ENCODE measurements at places on chromosomes 16 and 17.

- DNase-seq, result no peak
These were observed 820 bp downstream of the GRIN2C start for GRCh38 chr17:74858672-74859458.

DNA sequence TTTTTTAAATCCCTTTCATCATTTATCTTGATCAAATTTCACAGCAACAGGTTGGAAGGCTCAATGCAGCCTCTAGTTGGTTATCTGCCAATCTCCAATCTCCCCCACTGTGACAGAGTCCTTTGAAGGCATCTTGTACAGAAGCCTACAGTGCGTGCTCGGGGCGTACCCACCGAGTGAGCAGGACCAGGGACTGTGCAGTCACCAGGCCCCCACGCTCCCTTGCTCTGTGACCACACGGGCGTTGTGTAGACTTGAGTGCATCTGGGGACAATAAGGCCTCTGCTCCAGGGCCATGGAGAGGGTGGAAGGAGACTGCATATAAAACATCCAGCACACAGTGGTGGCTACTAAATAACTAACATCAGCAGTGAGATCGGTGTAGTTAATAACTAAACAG is 63.4 kb downstream of the GTF3C1 start:
- DNase-seq, result no peak

DNA sequence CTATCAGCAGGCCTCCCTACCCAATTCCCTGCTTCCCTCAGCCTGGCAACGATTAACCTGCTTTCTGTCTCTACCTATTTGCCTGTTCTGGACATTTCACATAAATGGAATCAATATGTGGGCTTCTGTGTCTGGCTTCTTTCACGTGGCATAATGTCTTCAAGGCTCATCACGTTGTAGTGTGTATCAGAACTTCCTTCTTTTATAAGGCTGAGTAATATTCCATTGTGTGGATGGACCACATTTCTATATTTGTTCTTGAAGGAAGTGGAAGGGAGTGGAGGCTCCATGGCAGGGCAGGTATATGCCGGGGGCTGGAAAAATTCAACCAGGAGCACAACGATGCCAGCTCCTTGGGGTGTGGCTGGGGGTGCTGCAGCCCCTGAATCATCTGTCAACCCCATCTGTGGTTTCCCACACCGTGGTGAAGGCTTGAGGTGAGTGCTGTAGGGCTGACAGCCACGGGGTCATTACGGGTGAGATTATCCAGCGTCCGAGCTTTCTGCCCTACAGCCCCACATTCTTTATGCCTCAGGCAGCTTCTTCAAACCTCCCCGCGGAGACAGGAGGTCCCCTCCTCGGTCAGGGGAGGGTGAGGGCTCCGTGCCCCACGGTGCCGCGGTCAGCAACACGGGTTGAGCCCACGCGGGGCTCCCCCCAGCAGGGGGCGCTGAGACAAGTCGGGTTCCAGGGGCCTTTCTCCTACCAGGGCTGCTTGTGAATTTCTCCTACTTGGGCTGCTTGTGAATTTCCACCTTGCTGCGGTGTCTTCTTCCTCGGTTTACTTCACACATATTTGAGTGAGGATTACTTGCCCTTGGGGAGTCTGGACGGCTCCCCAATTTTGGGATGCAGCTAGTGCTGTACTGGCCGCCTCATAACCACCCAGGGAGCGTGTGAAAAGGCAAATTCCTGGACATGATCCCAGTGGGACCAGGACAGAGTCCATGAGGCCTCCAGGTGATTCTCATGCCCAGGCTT is 18.3 kb upstream of the WFIKKN2 start:
- DNase-seq, result peak; percentile 15

DNA sequence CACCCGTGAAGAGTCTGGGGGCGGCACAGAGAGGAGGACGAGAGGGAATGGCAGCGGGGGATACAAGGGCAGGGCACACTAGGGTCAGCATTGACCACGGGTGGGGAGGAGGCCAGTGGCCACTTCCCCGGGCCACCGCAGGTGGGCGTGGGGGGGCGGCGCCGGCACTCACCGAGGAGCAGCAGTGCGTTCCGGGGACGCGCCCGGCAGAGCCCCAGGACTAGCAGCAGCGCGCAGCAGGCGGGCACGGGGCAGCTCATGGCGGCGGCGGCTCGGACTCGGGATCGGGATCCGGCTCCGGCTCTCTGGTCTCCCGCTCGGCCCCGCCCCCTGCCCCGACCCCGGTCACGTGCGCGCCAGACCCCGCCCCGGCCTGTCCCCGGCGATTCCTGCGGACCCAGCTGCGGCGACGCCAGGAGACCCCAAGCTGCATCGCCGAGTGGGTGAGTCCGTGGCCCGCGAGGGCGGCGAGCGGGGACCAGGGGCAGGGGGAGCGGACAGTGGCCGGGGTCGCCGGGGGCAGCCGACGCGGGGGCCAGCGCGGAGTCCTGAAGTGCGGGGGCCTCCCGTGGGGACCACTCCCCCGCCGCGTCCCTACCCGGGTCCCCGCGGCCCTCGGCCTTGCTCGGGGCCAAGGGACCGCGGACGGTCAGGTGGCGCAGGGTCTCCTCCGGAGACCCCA is at the start of the genes SGSH and SLC26A11:
Gene SGSH (minus strand): TSS at position 280 of the 682 bp plus-strand sequence. CDS start 20 bp downstream, at position 260.
Gene SLC26A11 (plus strand): TSS at position 374 of the 682 bp plus-strand sequence. CDS start 1,134 bp downstream, outside the sequence.
- peak; percentile 43 for DNase-seq

- DNase-seq, result no peak
These were observed 53.9 kb upstream of the MON1B start for GRCh38 chr16:77137045-77137444.

GRCh38 chr17:67221062-67221998 is 23.7 kb downstream of the HELZ start:
- no peak for DNase-seq

- DNase-seq, result no peak
These were observed 7.1 kb downstream of the NXPH3 start for GRCh38 chr17:49582789-49583188.

DNA sequence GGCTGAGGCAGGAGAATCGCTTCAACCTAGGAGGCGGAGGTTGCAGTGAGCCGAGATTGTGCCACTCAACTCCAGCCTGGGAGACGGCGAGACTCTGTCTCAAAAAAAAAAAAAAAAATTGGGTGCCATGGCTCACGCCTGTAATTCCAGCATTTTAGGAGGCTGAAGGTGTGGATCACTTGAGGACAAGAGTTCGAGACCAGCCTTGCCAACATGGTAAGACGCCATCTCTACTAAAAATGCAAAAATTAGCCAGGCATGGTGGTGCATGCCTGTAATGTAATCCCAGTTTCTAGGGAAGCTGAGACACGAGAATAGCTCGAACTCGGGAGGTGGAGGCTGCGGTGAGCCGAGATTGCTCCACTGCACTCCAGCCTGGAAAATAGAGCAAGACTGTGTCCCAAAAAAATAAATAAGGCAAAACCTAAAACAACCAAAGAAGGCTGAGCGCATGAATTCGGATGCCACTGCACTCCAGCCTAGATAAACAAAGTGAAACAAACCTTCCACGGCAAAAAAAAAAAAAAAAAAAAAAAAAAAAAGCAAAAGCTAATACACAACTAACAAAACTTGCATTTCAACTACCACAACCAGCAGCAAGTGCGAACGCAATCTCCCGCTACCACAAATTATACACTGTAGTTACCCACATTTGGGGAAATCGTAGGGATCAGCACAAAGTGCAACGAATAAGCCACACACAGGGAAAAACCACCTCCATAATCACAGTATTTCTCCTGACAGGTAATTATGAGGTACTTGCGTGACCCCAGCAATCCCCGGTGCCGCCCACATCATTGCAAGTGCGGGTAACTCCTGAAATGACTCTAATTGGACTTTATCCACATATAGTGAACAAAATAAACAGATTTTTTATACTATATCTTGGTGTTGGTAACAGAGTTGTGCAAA is 25.6 kb downstream of the TEX14 start:
- DNase-seq, result no peak

DNA sequence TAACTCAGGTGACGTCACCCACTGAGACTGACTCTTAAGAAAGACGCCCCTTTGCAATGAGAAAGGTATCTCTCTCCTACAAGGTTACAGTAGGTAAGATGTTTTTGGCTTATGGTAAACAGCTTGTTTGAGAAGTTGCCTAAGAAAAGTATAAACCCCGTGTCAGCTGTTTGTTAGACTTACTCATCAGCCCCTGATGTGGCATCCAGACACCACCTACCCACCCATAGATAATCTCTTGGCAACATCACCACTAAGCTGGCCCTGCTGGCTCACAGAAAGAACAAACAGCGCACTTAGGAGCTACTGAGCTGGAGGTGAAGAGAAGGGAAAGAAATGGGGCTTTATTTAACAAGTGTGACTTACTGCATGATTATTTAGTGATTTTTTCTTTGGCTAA is 121.0 kb downstream of the PARN start:
- no peak for DNase-seq

Measured in stimulated activated CD4-positive, alpha-beta T cell treated with anti-CD3 and anti-CD28 coated beads, Interleukin-1b, Interleukin-23, amount 100 ng/mL, for 1 hour (primary cell).